ENCODE measurements at places on chromosomes 6 and 20.

DNA sequence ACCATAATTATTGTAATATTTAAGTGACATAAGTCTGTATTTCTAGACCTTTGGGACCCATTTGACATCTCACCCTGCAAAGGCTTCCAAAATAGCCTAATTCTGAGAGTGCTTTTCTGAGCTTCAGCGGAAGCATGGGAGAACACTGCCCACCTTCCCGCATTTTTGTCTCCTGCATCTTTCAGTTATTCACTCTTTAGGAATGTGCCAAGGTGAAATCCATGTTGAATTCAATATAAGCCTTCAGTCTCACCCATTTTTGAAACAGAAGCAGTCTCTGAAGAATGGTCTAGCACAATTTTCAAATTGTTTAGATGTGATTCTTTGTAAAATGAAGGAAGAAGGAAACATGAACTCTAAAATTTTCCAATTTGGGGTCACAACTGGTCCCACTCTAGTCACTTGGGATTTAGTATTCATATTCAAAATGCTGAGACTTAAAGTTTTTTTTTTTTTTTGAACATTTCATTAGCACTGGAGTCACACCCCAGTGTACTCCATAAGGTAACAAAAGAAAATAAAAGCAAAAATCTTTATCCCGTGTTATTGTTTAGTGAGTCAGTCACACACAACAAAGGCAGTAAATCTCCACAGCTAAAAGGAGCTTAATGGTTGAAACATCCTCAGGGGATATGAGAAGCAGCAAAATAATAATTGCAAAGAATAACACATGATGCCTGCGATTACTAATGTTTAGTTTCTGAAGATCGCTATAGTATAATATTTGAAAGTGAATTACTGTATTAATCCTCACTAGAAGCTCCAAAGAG is 479.9 kb upstream of the BTBD3 start:
- no peak for DNase-seq

DNA sequence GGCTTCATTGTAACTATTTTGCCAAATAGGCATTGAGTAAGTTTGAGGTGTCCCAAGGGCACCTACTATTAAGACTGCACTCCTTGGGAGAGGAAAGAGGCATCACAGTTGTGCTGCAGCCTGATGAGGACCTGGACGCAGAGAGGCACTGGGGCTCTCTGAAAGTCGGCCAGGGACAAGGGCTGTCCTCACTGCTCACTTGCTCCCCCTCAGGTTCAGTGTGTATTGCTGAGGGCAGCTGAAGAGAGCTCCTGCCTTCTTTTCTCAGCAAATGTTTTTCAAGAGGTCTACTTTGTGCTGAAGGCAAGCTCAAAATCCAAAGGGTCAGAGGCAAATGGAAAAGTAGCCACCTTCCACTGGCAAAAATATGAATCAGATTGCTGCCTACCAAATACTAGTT is 331.8 kb downstream of the RIMS1 start:
- no peak for DNase-seq

DNA sequence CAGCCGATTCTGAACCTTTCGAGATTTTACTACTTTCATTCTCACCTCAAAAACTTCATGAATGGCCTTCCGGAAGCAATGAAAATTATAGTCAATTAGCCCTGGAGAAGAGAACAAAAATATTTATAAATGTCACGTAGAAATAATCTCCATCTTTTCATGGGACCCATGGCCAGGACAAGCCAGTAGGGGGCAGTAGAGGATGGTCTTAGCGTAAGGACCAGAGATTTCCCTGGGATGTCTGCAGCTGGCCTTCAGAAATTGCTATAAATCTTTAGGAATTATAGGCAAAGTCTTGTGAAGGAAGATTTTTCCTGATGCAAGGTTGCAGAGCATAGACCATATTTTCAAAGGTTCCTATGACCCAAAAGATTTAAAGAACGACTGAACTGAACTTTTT is 15.6 kb upstream of the UBE2J1 start:
- DNase-seq, result peak; percentile 49

DNA sequence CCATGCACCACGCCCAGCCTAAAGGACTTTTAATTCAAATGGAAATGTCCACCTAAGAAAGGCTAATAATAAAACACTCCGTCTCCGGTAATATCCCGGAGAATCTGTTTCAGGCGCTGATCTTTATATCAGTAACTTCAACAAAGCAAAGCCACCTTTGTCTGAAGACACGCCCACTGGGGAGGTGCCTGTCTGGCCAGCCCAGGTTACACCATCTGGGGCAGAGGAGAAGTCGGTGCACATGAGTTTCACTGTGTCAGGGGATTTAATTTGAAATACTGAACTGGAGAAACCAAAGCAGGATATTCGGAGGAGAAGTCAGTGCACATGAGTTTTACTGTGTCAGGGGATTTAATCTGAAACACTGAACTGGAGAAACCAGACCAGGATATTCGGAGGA is 9.4 kb downstream of the SERPINB6 start:
- DNase-seq, result no peak

- DNase-seq, result peak; percentile 14
These were observed 45.5 kb upstream of the SUPT3H start for GRCh38 chr6:45423111-45423823.

GRCh38 chr6:41058783-41059181 is 5.8 kb downstream of the APOBEC2 start:
- no peak for DNase-seq

DNA sequence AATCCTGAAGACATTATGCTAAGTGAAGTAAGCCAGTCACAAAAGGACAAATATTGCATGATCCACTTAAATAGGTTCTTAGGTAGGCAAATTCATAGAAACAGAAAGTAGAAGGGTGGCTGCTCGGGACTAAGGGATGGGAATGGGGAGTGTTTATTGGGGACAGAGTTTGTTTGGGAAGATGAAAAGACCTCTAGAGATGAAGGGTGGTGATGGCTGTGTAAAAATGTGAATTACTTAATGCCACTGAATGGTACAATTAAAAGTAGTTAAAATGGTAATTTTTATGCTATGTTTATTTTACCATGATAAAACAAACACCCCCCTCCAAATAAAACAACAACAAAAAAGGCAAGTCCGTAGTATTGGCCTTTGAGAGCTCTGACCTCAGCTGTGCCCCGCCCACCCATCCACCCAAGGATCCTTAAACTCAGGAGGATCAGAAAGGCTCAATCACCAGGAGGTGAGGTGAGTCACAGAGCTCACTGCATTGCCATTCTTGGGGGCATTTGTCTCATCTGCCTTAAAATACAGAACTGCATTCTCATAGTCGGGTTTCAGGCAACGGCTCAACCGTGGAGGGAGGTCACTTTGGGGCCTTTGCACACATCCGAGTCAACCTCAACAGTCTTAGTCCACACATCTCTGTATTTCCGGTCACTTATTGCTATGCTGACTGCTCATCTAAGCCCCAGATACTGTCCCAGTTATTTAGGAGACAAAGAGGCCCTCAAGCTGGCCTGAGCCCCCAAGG is 96.7 kb downstream of the SLC22A23 start:
- DNase-seq, result no peak

GRCh38 chr20:32451682-32452461 is 93.7 kb downstream of the ASXL1 start:
- no peak for DNase-seq

DNA sequence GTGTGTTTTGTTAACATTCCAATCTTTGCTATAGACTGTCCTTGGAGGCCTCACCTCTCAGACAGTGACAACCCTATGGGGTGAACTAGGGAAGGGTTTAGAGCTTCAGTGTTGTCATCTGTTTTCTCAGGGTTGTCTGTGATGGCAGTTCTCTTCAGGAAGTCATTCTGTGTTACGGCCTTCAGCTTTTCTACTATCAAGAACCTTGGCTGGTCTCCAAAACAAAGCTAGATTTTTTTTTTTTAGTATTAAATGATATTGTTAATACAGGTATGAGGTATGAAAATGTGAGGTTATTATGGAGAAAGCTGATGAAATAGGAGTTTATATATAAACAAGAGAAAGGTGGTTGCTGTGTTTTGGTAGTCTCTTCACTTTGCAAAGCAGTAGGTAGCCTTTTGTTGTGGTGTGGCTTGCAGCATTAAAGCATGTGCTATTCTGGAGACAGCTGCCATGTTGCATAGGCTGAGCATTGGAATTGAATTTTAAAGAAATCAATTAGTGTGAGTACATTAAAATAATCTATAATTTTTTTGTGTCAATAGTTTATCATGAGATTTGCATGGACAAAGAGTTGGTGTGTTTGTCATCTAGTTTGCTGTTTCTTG is 162.6 kb downstream of the CARMIL1 start:
- no peak for DNase-seq

DNA sequence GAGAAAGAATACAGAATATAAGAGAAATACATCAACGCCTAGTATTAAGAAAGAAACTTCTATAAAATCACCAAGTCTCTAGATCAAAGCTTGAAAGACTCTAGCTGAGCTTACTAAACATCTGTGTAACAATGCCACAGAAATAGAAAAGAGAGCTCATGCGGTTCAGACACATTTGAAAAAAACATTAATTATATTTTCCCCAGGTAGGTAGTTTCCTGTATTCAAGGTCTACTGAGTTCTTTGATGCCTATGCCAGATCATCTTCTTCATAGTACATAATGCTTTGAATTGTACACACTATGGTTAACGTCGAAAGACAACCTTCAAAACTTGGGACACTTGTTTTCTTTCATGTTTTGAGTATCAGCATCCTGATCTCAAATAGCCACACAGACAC is 11.3 kb downstream of the MOXD1 start:
- no peak for DNase-seq

GRCh38 chr6:134472661-134473060 is 154.7 kb upstream of the SGK1 start:
- DNase-seq, result no peak

Data from activated CD8-positive, alpha-beta memory T cell treated with anti-CD3 and anti-CD28 coated beads for 1 hour (primary cell).